ENCODE measurements at places on chromosomes 5 and 9. TPM values are rescaled to one million over a fixed set of nuclear protein-coding genes. Genes with fewer than 3 reads are reported as not detected.

GRCh38 chr9:80500300-80500699 is 928.5 kb downstream of the TLE4 start:
- no peak for DNase-seq
- H3K27ac ChIP-seq, result no peak overlapping the region
- H3K4me3 ChIP-seq, result no peak overlapping the region
- H3K27me3 ChIP-seq, result no peaks in the 10 kb centered on the region
- no peaks in the 10 kb centered on the region for H3K4me1 ChIP-seq

- H3K36me3 ChIP-seq, result peaks cover 6% of the 10 kb centered on the region
- H3K4me1 ChIP-seq, result peaks cover 16% of the 10 kb centered on the region
- H3K4me3 ChIP-seq, result no peak overlapping the region
- no peaks in the 10 kb centered on the region for H3K27me3 ChIP-seq
- no peak for DNase-seq
Measured at GRCh38 chr9:124271660-124272059, 13.9 kb downstream of the NEK6 start.

GRXCR2 gene
- not detected for total RNA-seq

DNA sequence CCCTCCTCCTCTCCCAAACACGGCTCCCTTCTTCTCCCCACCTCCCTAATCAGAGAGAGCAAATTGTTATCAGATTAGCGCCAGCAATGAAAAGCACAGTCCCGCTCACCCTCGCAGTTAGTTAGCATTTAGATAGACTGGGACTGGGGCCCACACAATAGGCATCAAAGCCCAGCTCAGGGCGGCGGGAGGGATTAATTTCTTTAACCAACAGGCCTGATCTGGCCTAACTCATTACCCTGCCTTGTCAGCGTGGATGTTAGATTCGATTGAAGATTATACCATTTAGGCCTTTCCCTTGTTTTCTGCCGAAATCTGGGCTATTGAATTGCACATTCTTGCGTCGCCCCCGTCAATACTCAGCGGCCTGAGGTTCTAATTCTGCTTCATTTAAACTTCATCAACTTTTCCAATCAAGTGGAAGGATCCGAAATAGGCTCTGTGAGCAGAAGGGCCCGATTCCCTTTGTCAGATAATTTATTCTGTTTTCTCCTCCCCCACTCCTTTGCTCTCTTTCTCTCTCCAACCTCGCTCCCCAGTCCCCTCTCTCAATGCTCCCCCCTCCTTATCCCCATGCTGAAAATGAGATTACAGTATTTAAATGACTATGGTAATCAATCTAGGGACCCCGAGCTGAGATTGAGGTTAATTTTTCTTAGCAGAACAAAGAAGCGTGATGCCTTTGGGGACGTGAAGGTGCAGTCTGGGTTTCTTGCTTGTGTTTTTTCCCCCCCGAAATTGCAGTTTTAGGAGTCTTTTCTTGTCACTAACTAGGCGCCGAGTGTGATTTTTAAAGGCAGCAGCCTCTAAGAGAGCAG is 15.1 kb downstream of the CFAP77 start:
- H3K27ac ChIP-seq, result no peak overlapping the region
- peaks cover 69% of the 10 kb centered on the region for H3K27me3 ChIP-seq
- no peaks in the 10 kb centered on the region for H3K4me1 ChIP-seq
- no peaks in the 10 kb centered on the region for H3K36me3 ChIP-seq
- no peak overlapping the region for H3K4me3 ChIP-seq

DNA sequence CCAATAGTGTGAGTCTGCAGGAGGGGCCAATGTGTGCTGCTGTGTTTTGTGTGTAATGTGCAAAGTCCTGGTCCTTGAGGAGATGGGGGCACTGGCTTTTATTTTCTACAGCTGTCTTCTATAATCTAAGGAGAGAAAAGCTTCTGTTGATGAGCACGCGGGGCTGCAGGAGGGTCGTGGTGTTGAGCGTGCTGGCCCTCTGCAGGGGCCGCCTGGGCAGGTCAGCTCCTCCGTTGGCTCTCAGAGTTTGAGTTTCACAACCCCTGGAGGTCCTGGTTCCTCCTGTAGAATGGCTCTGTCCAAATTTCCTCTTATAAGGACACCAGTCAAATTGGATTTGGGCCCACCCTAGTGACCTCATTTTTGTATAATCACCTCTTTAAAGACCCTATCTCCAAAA is 12.6 kb downstream of the OR2V1 start:
- no peak for DNase-seq
- H3K27ac ChIP-seq, result no peak overlapping the region
- H3K27me3 ChIP-seq, result peaks cover 100% of the 10 kb centered on the region

- H3K4me1 ChIP-seq, result peaks cover 93% of the 10 kb centered on the region
- H3K4me3 ChIP-seq, result peak overlapping the region; percentile 45
- DNase-seq, result no peak
- H3K27me3 ChIP-seq, result no peaks in the 10 kb centered on the region
- H3K36me3 ChIP-seq, result peaks cover 42% of the 10 kb centered on the region
- H3K27ac ChIP-seq, result peak overlapping the region; percentile 28
Measured at GRCh38 chr5:168327019-168327421, 35.6 kb downstream of the WWC1 start.

DNA sequence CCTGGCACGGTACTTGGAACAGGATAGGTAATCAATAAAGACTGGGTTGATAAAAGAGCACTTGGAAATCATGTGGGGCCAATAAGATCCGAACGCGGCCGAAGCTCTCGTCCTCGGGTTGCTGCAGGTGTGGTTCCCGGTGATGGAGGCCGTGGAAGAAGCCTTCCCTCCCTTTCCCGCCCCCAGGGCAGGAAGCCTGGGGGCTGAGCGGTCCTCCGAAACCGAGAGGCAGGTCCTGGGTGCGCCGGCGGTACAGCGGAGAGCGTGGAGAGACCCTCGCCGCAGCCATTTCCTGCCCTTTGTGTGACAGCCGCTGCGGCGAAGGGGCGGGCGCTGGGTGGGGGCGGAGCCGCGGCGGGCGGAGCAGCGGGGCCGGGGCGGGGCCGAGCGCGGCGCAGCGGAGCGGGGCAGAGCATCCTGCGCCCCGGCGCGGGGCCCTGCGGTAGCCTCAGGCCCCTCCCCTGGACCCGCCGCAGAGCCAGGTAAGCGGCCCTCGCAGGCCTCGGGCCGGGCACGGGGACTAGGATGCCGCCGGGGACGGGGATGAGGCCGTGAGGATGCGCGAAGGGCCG is at the start of gene CYFIP2:
TSS of gene CYFIP2 (plus strand) at position 410 of the 572 bp plus-strand sequence. CDS start 19,239 bp downstream, outside the sequence.
- H3K4me3 ChIP-seq, result peak within 1 kb of the TSS; percentile 95
- H3K36me3 ChIP-seq, result peaks cover 14% of the 10 kb centered on the region
- DNase-seq, result peak; percentile 74
- H3K27ac ChIP-seq, result peak within 1 kb of the TSS; percentile 22
- peaks cover 15% of the 10 kb centered on the region for H3K4me1 ChIP-seq

EPB41L4A gene
- total RNA-seq, result 27.6 TPM

DNA sequence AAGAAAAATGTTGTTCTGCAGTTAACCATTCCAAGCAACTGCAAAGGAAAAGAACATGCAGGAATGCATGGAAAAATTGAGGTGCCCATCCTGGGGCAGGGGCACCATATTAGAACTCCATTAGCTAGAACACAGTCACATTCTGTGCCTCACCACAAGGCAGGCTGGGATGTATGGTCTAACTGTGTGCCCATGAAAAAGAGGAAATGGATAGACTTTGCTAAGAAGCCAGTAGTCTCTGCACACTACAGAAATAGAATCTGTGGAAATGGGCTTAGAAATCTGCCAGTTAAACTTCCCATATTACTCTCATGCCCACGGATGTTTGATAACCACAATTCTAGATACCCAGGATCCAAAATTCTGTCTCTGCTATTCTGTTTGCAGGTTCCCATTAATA is 423.8 kb upstream of the SMARCA2 start:
- H3K4me3 ChIP-seq, result no peak overlapping the region
- no peaks in the 10 kb centered on the region for H3K36me3 ChIP-seq
- no peak for DNase-seq
- no peaks in the 10 kb centered on the region for H3K27me3 ChIP-seq
- no peaks in the 10 kb centered on the region for H3K4me1 ChIP-seq

GRCh38 chr9:93259490-93260262 is 75.7 kb downstream of the WNK2 start:
- no peaks in the 10 kb centered on the region for H3K4me1 ChIP-seq
- no peaks in the 10 kb centered on the region for H3K27me3 ChIP-seq
- no peak overlapping the region for H3K4me3 ChIP-seq
- DNase-seq, result no peak

DNA sequence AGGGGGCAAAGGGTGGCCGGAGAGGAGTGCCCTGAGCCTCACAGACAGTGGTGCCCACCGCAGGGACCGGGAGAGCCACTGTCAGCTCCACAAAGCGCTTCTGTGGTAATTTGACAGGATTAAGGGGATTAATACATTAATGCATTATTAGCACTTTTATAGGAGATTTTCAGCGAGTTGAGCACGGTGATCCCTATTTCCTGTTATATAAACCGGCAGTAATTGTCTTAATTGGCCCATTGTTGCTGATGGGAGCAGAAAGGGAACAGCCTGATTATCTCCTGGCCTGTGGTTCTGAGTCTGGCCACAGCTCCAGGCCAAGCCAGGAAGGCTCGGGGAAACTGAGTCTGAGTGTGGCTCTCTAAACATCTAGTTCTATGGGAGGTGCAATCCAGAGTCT is 423.6 kb downstream of the CDK5RAP2 start:
- H3K4me3 ChIP-seq, result no peak overlapping the region
- no peak overlapping the region for H3K27ac ChIP-seq
- no peaks in the 10 kb centered on the region for H3K4me1 ChIP-seq

CAMK4 gene
- 19.4 TPM for total RNA-seq

GRCh38 chr5:148386041-148386440 is 2.3 kb downstream of the FBXO38 start:
- no peaks in the 10 kb centered on the region for H3K27me3 ChIP-seq
- H3K4me1 ChIP-seq, result peaks cover 26% of the 10 kb centered on the region
- DNase-seq, result no peak
- H3K27ac ChIP-seq, result no peak overlapping the region
- peaks cover 22% of the 10 kb centered on the region for H3K36me3 ChIP-seq

CBY3 gene
- total RNA-seq, result not detected

DNA sequence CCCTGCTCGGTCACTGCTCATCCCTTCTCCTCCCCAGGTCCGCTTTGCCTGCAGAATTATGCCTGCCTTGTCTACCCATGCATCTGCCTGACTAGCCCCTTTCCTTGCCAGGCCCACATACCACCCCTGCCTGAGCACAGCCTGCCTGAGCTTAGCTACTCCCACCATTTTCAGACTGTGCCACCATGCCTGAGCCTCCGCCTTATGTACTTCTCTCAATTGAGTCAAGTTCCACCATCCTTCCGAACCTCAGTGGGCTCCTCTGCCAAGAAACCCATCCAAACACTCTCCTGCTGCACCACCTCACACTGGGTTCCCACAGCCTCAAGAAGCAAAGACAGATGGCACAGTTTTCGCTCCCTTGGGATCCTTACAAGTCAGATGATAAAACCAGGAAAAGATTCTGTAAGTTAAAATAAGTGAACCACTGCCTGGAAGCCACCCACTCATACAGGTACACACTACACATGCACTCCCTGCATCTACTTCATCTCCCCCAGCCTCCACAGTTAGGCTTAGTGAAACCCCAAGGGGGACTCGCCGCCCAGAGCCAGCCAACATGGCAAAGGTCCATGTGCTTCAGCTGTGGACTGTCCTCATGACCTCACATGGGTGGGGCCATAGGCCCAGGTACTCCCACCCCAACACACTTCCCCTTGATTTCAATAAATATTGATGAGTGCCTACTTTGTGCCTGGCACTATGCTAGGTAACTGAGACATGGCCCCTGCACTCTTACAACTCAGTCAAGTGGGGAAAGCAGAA is 23.1 kb downstream of the P4HA2 start:
- H3K4me1 ChIP-seq, result no peaks in the 10 kb centered on the region
- H3K27ac ChIP-seq, result no peak overlapping the region
- DNase-seq, result no peak
- no peaks in the 10 kb centered on the region for H3K27me3 ChIP-seq
- H3K36me3 ChIP-seq, result peaks cover 6% of the 10 kb centered on the region

FOXE1 gene
- total RNA-seq, result 9.1 TPM

GRCh38 chr5:74391410-74391809 is 249.1 kb downstream of the ENC1 start:
- no peaks in the 10 kb centered on the region for H3K27me3 ChIP-seq
- H3K4me1 ChIP-seq, result peaks cover 53% of the 10 kb centered on the region
- H3K4me3 ChIP-seq, result no peak overlapping the region

- DNase-seq, result no peak
- H3K27me3 ChIP-seq, result no peaks in the 10 kb centered on the region
- H3K4me1 ChIP-seq, result no peaks in the 10 kb centered on the region
- H3K4me3 ChIP-seq, result no peak overlapping the region
- H3K27ac ChIP-seq, result no peak overlapping the region
- H3K36me3 ChIP-seq, result no peaks in the 10 kb centered on the region
Measured at GRCh38 chr9:120915854-120916470, 10.6 kb downstream of the TRAF1 start.

- DNase-seq, result no peak
- no peaks in the 10 kb centered on the region for H3K27me3 ChIP-seq
- no peak overlapping the region for H3K4me3 ChIP-seq
- no peak overlapping the region for H3K27ac ChIP-seq
Measured at GRCh38 chr5:12313602-12314001, 409.4 kb upstream of the CTNND2 start.

DNA sequence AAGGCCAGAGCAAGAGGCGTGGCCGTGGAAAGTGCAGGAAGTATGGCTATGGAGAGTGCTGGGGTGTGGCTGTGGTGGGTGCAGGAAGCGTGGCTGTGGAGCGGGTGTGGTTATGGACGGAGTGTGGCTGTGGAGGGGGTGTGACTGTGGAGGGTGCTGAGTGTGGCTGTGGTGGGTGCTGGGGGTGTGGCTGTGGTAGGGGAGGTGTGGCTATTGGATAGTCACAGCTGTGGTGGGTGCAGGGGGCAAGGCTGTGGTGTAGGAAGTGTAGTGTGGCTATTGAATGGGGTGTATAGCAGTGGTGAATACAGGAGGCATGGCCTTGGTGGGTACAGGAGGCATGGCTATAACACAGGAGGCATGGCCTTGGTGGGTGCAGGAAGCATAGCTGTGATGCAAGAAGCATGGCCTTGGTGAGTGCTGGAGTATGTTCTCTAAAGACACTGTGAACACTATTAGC is 40.8 kb upstream of the SPATA31C2 start:
- no peaks in the 10 kb centered on the region for H3K36me3 ChIP-seq
- H3K27ac ChIP-seq, result no peak overlapping the region

TIMD4 gene
- not detected for total RNA-seq

- peaks cover 14% of the 10 kb centered on the region for H3K4me1 ChIP-seq
- DNase-seq, result no peak
Measured at GRCh38 chr5:40547994-40548575, 131.6 kb upstream of the PTGER4 start.

- H3K27me3 ChIP-seq, result no peaks in the 10 kb centered on the region
- no peaks in the 10 kb centered on the region for H3K4me1 ChIP-seq
- no peak overlapping the region for H3K4me3 ChIP-seq
- H3K36me3 ChIP-seq, result no peaks in the 10 kb centered on the region
Measured at GRCh38 chr5:96902876-96903275, 26.6 kb downstream of the ERAP2 start.

GRCh38 chr5:97097326-97098230 is 44.8 kb downstream of the LIX1 start:
- H3K27ac ChIP-seq, result no peak overlapping the region
- H3K4me3 ChIP-seq, result no peak overlapping the region
- no peak for DNase-seq
- H3K27me3 ChIP-seq, result no peaks in the 10 kb centered on the region
- no peaks in the 10 kb centered on the region for H3K4me1 ChIP-seq
